SJCRH30 (cell line): ENCODE measurements at places on chromosomes 12 and 14. TPM values are rescaled to one million over a fixed set of nuclear protein-coding genes. Genes with fewer than 3 reads are reported as not detected.

CRIP1 gene
- 0.14 TPM in 1 of 2 replicates, not detected in the other for total RNA-seq

RNASE4 gene
- total RNA-seq = 0.69 and 0.71 TPM in 2 replicates

- no peak overlapping the region for H3K4me3 ChIP-seq
- DNase-seq = no peak
- H3K27ac ChIP-seq = no peak overlapping the region
- H3K27me3 ChIP-seq = no peaks in the 10 kb centered on the region
- H3K36me3 ChIP-seq = no peaks in the 10 kb centered on the region
- no peaks in the 10 kb centered on the region for H3K4me1 ChIP-seq
Observed at GRCh38 chr12:111359231-111359913, 9.5 kb downstream of the PHETA1 start.

DNA sequence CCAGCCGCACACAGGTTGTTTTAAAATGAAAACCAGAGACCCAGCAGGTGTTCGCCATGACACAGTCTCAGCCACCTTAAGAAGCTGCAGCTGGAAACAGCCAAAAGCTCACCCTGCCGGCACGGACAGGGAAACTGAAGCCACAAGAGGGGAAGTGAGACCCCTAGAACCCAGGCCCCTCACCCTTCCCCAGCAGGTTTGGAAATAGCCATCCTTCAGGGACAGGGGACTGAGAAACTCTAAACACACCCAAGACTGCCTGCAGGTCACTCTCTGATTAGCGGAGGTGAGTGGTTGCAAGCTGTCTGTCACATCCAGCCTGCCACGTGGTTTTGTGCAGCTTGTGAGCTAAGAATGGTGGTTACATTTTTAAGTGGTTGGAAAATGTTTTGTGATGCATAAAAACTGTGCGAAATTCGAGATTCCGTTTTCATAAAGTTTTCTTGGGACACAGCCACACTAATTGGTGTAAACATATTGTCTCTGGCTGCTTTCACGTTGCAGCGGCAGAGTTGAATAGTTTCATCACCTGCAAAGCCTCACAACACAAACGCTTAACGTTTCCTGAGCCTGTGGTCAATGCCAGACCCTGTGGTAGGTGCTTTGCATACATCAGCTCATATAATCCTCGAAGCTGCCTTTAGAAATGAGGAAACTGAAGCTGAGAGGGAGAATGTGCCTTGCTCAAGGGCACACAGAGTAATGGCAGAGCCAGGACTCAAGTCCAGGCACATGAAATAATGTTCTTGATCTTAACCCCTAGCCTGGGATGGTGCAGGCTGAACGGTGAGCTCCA lies 1.7 kb upstream of the SELPLG start:
- no peak overlapping the region for H3K4me3 ChIP-seq
- H3K36me3 ChIP-seq = no peaks in the 10 kb centered on the region
- no peak overlapping the region for H3K27ac ChIP-seq
- peaks cover 63% of the 10 kb centered on the region for H3K4me1 ChIP-seq
- no peak for DNase-seq

EPYC gene
- not detected in 2 replicates for total RNA-seq

SMAGP gene
- total RNA-seq = 0.38 and 1.2 TPM in 2 replicates

GRCh38 chr12:128743916-128744315 lies 79.8 kb downstream of the SLC15A4 start:
- no peak overlapping the region for H3K4me3 ChIP-seq
- H3K4me1 ChIP-seq = no peaks in the 10 kb centered on the region
- no peak for DNase-seq
- H3K36me3 ChIP-seq = no peaks in the 10 kb centered on the region

- DNase-seq = no peak
- no peak overlapping the region for H3K4me3 ChIP-seq
- no peaks in the 10 kb centered on the region; the same call in 1 of the 2 replicates for H3K27me3 ChIP-seq
- H3K36me3 ChIP-seq = no peaks in the 10 kb centered on the region; the same call in 1 of the 2 replicates
- H3K4me1 ChIP-seq = no peaks in the 10 kb centered on the region
Observed at GRCh38 chr14:29191092-29191491, 424.5 kb downstream of the FOXG1 start.

SOX5 gene
- total RNA-seq = 11.0 and 13.7 TPM in 2 replicates

- H3K27ac ChIP-seq = no peak overlapping the region
- H3K4me3 ChIP-seq = no peak overlapping the region
- no peaks in the 10 kb centered on the region for H3K27me3 ChIP-seq
Observed at GRCh38 chr12:115895247-115895646, 382.2 kb downstream of the MED13L start.

DNA sequence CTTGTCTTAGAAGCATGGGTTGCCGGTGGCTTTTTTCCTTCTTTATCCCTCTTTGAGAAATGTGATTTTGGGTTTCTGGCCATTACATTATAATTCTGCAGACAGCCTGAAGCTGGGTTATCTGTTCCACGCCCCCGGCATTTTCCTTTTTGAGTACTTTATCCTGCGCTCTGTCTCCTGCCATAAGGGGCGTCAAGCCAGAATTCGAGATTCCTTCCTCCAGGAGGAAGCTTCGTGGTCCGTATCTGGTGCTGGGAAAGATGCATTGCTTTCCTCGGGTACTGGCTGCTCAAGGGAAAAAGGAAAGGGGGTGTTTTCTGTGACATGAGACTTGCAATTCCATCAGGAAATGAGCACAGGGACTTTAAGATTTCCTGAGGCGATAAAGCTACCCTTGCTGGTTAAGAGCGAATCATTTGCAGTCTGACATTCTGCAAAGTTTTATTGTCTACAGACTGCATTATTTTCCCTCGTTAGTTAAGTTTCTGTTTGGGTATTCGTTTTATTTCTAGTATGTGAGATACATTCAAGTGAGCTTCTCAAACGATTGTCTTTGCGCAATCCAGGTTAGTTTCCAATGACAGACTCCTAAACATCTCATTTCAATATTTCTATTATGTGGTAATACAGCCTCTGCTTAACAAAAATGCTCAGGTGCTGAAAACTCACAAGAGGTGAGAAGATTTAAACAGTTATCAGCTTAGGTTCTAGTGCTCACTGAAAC lies 694 bp downstream of the AKAP5 start:
- H3K27ac ChIP-seq = no peak overlapping the region
- no peaks in the 10 kb centered on the region for H3K27me3 ChIP-seq
- DNase-seq = no peak

GRCh38 chr12:108462686-108463085 lies 52.4 kb upstream of the FICD start:
- no peak overlapping the region for H3K27ac ChIP-seq
- H3K4me1 ChIP-seq = no peaks in the 10 kb centered on the region
- no peak overlapping the region for H3K4me3 ChIP-seq
- no peaks in the 10 kb centered on the region for H3K27me3 ChIP-seq
- no peak for DNase-seq

JAG2 gene
- total RNA-seq = 24.7 and 28.1 TPM in 2 replicates

GRCh38 chr12:72547573-72547972 lies 275.4 kb downstream of the TRHDE start:
- DNase-seq = no peak
- H3K36me3 ChIP-seq = no peaks in the 10 kb centered on the region
- no peak overlapping the region for H3K27ac ChIP-seq
- H3K27me3 ChIP-seq = no peaks in the 10 kb centered on the region
- no peak overlapping the region for H3K4me3 ChIP-seq

OR4K13 gene
- not detected in 2 replicates for total RNA-seq

TMEM229B gene
- not detected in 2 replicates for total RNA-seq

DNA sequence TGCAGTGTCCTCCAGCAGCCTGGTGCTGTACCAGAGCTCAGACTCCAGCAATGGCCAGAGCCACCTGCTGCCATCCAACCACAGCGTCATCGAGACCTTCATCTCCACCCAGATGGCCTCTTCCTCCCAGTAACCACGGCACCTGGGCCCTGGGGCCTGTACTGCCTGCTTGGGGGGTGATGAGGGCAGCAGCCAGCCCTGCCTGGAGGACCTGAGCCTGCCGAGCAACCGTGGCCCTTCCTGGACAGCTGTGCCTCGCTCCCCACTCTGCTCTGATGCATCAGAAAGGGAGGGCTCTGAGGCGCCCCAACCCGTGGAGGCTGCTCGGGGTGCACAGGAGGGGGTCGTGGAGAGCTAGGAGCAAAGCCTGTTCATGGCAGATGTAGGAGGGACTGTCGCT lies 15.2 kb downstream of the C12orf43 start:
- H3K36me3 ChIP-seq = peaks cover 15% of the 10 kb centered on the region; the same call in 1 of the 2 replicates
- DNase-seq = no peak
- no peak overlapping the region for H3K27ac ChIP-seq
- no peak overlapping the region for H3K4me3 ChIP-seq
- no peaks in the 10 kb centered on the region for H3K27me3 ChIP-seq

DNA sequence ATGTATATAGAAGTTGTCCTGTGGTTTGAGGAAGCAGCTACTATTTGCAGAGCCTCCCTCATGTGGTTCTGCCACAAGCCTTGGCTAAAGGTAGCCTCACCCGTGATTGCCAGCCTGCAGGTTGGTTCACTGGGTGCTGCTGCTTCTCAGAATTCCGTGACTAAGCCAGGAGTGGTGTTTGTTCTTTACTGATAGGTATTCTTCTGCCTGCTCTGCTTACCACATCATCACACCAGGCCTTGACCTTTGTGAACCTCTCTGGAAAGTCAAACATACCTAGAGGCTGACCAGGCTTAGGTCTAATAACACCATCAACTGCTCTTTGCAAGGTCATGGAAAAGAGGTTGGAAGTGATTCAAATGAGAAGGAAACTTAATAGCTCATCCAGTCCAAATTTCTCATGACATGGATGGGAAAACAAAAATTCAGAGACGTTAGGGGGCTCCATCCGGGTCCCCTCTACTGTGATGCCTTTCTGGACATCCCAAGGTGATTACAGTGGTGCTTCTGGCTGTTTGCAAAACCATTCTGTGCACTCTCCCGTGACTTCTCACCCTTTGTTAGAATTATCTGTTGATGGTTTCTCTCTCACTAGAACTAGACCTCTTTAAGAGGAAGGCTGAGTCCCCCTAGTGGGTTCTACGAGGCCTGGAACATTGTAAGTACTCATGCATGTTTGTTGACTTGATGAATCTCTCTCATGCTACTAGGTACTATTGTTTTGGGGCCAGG lies 8.5 kb upstream of the SOCS2 start:
- no peak overlapping the region for H3K4me3 ChIP-seq
- H3K4me1 ChIP-seq = no peaks in the 10 kb centered on the region
- H3K36me3 ChIP-seq = no peaks in the 10 kb centered on the region
- H3K27me3 ChIP-seq = no peaks in the 10 kb centered on the region

RCOR1 gene
- total RNA-seq = 16.7 and 18.2 TPM in 2 replicates

DNA sequence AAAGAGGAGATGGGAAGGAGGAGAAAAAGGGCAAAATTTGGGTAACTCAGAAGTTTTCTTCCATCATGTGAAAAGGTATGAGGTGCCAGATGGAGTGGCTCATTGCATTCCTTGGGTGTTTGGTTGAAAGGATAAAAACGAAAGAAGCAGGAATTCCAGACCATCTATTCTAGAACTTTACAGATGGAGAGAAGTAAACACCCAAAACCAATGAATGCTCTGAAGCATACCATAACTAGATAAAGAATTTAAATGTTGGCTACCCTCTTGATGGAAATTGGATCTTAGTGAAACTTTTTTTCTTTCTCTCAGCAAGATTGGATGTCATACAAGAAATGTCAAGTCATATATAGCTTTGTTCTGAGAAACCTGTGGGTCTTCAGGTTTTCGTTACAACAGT lies 175.6 kb upstream of the FAR2 start:
- no peak for DNase-seq
- no peaks in the 10 kb centered on the region for H3K36me3 ChIP-seq
- H3K27me3 ChIP-seq = no peaks in the 10 kb centered on the region
- H3K4me3 ChIP-seq = no peak overlapping the region
- no peak overlapping the region for H3K27ac ChIP-seq
- no peaks in the 10 kb centered on the region for H3K4me1 ChIP-seq

LGALS3 gene
- total RNA-seq = 1.9 and 2.0 TPM in 2 replicates

DNA sequence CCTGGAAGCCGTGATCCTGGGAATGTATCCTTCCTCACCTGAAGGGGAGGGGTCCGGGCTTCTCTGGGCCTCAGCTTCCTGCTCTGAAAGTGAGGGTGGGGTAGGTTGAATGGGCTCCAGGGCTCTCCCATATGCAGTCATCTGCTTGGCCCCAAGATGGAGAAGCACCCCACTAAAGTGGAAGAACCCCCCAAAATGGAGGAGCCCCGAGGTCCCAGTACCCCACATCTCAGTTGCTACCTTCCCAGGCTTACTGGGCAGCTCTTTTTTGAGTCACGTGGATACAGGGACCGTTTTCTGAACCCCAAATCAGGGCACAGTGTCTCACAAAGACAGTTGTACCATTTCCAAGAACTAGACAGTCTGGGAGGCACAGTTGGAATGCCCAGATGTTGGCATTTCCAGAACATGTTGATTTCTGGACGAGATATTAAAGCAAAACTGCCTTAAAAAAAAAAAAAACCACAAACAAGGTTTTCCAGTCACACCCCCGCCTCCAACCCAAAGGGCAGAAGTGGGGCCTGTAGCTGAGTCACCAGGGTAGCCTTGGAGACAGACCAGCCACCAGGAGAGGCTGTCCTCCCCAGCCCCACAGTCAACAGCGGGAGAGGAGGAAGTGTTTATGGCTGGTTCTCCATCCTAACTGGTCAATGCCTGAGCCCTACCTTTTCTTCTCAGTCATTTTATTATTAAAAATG lies 12.1 kb downstream of the VASH1 start:
- no peak overlapping the region for H3K27ac ChIP-seq
- H3K4me3 ChIP-seq = no peak overlapping the region
- no peak for DNase-seq

KRAS gene
- total RNA-seq = 30.6 and 33.7 TPM in 2 replicates

DNA sequence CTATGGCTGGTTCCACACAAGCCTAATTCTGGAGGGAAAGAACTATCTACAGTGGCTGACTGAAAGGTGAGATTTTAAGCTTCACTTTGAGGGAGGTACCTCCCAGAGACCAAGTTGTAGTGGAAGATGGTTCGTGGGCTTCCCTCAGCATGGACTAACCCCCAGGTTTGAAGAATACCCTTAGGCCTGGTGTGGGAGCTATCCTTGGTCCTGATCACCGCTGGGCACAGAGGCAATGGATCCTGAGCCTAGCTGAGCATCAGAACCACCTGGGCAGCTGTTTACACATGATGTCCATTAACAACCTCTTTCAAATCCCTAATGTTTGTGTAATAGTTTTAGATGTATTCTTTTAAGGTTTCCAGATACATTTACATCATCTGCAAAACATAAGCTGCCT lies 10.3 kb downstream of the DAO start:
- no peaks in the 10 kb centered on the region for H3K36me3 ChIP-seq
- no peaks in the 10 kb centered on the region for H3K4me1 ChIP-seq
- H3K27ac ChIP-seq = no peak overlapping the region
- H3K4me3 ChIP-seq = no peak overlapping the region

MORN3 gene
- total RNA-seq = 0.68 and 0.75 TPM in 2 replicates

FGF23 gene
- total RNA-seq = 0.02 TPM in 1 of 2 replicates, not detected in the other

GRCh38 chr12:10363658-10363913 lies 26.3 kb downstream of the KLRK1 start:
- no peak for DNase-seq
- no peaks in the 10 kb centered on the region for H3K27me3 ChIP-seq
- H3K27ac ChIP-seq = no peak overlapping the region
- H3K4me1 ChIP-seq = peaks cover 6% of the 10 kb centered on the region; the same call in 1 of the 2 replicates
